ENCODE measurements at places on chromosomes 4 and X. TPM values are rescaled to one million over a fixed set of nuclear protein-coding genes. Genes with fewer than 3 reads are reported as not detected.
A peak's percentile ranks its signal among the peaks of the same experiment; 100 is the strongest.

GRCh38 chr4:54685810-54686209 lies 28.1 kb downstream of the KIT start:
- no peak for DNase-seq
- H3K27me3 ChIP-seq: no peaks in the 10 kb centered on the region
- no peak overlapping the region for H3K4me3 ChIP-seq
- H3K36me3 ChIP-seq: no peaks in the 10 kb centered on the region

DNA sequence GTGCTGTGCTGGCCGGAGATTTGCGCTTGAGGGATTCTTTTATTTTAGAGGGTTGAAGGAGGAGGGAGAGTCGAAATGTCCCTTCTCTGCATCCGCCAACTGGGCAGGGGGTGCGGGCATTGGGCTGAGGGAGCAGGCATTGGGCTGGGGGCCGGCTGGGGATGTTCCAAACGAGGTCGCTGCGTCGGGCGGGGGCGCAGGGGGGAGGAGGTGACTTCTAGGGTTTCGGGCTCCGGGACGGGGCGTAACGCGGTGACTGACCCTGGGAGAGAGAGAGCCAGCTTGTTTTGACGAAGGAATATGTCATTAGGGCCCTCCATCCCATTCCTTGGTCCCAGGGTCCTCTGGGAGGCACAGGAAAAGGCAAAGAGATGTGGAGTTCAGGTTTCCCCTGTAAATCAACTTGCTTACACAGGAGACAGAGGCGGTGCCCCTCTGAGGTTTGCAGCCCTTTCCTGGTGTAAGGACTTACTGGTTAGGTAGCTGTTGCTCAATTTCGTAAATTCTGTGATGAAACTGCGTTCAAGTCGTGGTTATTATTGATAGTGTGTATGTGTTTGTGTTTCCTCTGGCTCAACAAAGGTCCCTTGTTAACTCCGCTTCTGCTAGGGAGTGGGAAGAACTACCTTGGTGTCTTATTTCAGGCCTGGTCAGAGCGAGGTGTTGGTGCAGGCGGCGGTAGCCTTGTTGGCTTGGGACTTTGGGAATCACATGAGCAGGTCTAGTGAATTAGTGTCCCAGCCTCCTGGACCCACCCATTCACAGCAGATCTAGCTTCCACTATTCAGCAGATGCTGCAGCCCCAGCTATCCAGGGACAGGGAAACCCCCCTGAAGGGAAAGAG lies 716 bp downstream of the FHIP1A start:
- H3K36me3 ChIP-seq: no peaks in the 10 kb centered on the region
- H3K4me3 ChIP-seq: peak overlapping the region; percentile 74
- H3K4me1 ChIP-seq: peaks cover 24% of the 10 kb centered on the region
- peaks cover 48% of the 10 kb centered on the region for H3K27me3 ChIP-seq
- peak; percentile 11 for DNase-seq

GRCh38 chrX:371907-372306 lies 14.8 kb downstream of the PPP2R3B start:
- peak; percentile 53 for DNase-seq
- H3K36me3 ChIP-seq: peaks cover 12% of the 10 kb centered on the region
- peaks cover 36% of the 10 kb centered on the region for H3K4me1 ChIP-seq
- H3K27me3 ChIP-seq: peaks cover 33% of the 10 kb centered on the region
- peak overlapping the region; percentile 74 for H3K4me3 ChIP-seq

- no peak for DNase-seq
- H3K4me3 ChIP-seq: no peak overlapping the region
- no peaks in the 10 kb centered on the region for H3K36me3 ChIP-seq
- no peak overlapping the region for H3K27ac ChIP-seq
- H3K27me3 ChIP-seq: peaks cover 21% of the 10 kb centered on the region
- H3K4me1 ChIP-seq: no peaks in the 10 kb centered on the region
These were observed 145.0 kb downstream of the SOWAHB start for GRCh38 chr4:76752861-76753501.

GRCh38 chr4:145093638-145094037 lies 4.4 kb downstream of the ANAPC10 start:
- H3K4me1 ChIP-seq: peaks cover 37% of the 10 kb centered on the region
- peaks cover 51% of the 10 kb centered on the region for H3K36me3 ChIP-seq
- H3K27me3 ChIP-seq: no peaks in the 10 kb centered on the region
- no peak for DNase-seq
- H3K4me3 ChIP-seq: no peak overlapping the region

GRCh38 chr4:123466080-123466785 lies 69.6 kb downstream of the SPRY1 start:
- H3K27ac ChIP-seq: peak overlapping the region; percentile 64
- H3K4me3 ChIP-seq: no peak overlapping the region
- peaks cover 2% of the 10 kb centered on the region for H3K27me3 ChIP-seq
- peaks cover 14% of the 10 kb centered on the region for H3K4me1 ChIP-seq
- no peaks in the 10 kb centered on the region for H3K36me3 ChIP-seq

DNA sequence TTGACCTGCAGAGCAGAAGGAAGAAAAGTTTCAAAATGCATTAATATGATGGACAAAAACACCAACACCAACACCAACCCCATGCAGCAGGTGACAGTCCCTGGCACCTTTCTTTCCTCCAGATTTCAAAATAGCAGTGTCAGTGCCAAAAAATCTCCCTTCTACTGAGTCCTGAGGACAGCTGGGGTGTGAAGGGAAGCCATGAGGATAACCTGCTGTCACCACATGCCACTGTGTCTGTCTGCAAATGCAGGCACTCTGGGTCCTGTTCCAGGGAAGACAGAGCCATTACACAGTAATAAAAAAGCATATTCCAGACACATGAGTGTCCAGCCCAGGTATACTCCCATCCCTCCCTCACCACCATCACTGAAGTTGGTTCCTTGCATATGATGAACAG lies 187.5 kb downstream of the BMP15 start:
- DNase-seq: no peak
- H3K36me3 ChIP-seq: no peaks in the 10 kb centered on the region
- H3K27ac ChIP-seq: no peak overlapping the region
- no peaks in the 10 kb centered on the region for H3K27me3 ChIP-seq
- H3K4me3 ChIP-seq: no peak overlapping the region

DNA sequence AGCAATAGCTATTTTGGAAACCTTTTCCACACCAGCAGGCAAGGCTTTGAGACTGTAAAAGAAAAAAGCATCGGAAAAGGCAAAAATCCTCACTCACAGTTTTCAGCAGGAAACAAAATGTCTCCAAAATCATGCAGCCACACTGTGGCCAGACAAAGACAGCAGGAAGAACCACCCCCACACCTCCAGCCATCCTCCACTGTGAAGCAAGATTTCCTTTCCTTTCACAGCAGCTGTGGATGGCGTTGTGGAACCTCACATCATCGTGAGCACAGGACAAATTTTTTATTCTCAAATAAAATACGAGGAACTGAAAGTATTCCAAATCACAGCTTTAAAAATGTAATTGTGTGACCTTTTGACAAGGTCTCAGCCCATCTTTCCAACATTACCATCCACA lies 351.7 kb upstream of the NOCT start:
- no peak for DNase-seq
- no peaks in the 10 kb centered on the region for H3K36me3 ChIP-seq
- H3K27me3 ChIP-seq: peaks cover 4% of the 10 kb centered on the region

- no peaks in the 10 kb centered on the region for H3K4me1 ChIP-seq
- no peak overlapping the region for H3K4me3 ChIP-seq
- no peaks in the 10 kb centered on the region for H3K36me3 ChIP-seq
- H3K27ac ChIP-seq: no peak overlapping the region
- no peaks in the 10 kb centered on the region for H3K27me3 ChIP-seq
These were observed 2.5 kb upstream of the UGT2A3 start for GRCh38 chr4:68954126-68954525.

DNA sequence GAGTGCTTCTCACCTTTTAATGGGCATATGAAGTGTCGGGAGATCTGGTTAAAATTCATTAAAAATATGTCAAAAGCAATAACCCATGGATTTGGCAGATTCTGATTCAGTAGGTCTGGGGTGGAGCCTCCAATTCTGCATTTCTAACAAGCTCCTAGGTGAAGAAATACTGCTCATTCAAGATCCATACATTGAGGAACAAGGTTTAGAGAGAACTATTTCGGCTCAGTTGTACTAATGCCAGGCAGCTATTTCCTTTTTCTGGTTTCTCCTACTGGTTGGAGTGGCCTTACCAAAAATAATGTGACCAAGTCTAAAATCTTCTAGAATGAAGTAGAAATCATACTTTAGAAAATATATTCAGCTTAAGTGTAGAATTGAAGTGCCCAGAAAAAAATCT lies 117.5 kb downstream of the TSPAN7 start:
- peaks cover 5% of the 10 kb centered on the region for H3K27me3 ChIP-seq
- no peaks in the 10 kb centered on the region for H3K36me3 ChIP-seq
- no peak overlapping the region for H3K27ac ChIP-seq
- no peak for DNase-seq

- no peak for DNase-seq
- H3K36me3 ChIP-seq: no peaks in the 10 kb centered on the region
- no peaks in the 10 kb centered on the region for H3K4me1 ChIP-seq
- H3K4me3 ChIP-seq: no peak overlapping the region
These were observed 163.1 kb downstream of the PALLD start for GRCh38 chr4:168659741-168660465.

DNA sequence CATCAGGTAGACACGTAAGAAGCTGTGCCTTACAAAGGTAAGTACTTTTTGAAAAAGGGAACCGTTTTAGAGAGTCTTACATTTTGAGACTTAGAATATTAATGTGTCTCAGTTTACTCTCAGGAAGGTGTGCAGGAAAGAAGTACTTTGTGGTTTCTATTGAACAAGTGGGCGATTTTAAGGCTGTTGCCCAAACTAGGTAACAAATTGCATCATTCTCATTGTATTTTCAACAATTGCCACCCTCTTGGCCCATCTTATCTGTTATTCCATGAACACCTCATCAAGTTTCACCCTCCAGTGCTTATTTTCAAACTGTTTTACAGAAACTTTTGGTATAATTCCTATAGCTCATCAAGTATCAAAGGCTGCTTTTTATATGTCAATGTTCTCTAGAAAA lies 158.3 kb downstream of the SLC4A4 start:
- H3K36me3 ChIP-seq: no peaks in the 10 kb centered on the region
- DNase-seq: no peak
- no peak overlapping the region for H3K4me3 ChIP-seq
- H3K4me1 ChIP-seq: no peaks in the 10 kb centered on the region
- H3K27me3 ChIP-seq: no peaks in the 10 kb centered on the region
- no peak overlapping the region for H3K27ac ChIP-seq

GRCh38 chr4:2257361-2258081 lies 4.4 kb downstream of the MXD4 start:
- no peaks in the 10 kb centered on the region for H3K27me3 ChIP-seq
- no peak overlapping the region for H3K4me3 ChIP-seq
- DNase-seq: no peak

GRCh38 chr4:181388061-181388460 lies 855.1 kb upstream of the TENM3 start:
- no peaks in the 10 kb centered on the region for H3K4me1 ChIP-seq
- H3K27me3 ChIP-seq: no peaks in the 10 kb centered on the region
- DNase-seq: no peak

DNA sequence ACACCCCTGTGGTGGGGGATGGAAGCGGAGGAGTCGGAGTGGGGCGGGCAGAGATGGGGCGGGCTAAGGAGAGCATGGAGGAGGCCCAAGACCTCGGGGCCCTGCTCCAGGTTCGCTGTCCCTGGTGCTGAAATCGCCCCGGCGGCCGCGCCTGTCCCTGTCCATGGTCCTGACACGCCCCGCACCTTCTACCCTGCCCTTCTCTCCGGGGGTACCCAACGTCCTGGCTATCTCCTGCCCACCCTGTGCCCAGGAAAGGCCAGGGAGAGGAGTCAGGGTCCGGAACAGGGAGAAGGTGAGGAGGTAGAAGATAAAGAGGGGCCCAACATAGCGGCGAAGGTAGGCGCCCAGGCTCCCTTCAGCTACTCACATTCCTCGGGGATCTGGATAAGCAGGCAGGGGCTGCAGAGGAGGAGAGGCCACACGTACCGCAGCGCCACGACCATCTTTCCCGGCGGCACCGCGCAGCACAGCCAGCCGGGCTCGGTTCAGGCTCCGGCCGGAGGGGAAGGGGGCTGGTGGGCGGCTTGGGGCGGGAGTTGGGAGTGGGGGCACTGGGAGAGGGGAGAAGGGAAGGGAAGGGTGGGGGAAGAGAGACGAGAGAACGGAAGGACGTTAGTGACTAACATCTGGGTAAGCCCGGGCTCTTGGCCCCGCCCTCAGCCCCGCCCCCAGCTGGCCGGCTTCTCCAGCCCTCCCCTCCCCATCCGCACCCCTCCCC lies 10.4 kb downstream of the L1CAM start:
- no peak overlapping the region for H3K27ac ChIP-seq
- H3K4me3 ChIP-seq: no peak overlapping the region
- H3K36me3 ChIP-seq: no peaks in the 10 kb centered on the region
- H3K4me1 ChIP-seq: peaks cover 16% of the 10 kb centered on the region
- peaks cover 17% of the 10 kb centered on the region for H3K27me3 ChIP-seq

DNA sequence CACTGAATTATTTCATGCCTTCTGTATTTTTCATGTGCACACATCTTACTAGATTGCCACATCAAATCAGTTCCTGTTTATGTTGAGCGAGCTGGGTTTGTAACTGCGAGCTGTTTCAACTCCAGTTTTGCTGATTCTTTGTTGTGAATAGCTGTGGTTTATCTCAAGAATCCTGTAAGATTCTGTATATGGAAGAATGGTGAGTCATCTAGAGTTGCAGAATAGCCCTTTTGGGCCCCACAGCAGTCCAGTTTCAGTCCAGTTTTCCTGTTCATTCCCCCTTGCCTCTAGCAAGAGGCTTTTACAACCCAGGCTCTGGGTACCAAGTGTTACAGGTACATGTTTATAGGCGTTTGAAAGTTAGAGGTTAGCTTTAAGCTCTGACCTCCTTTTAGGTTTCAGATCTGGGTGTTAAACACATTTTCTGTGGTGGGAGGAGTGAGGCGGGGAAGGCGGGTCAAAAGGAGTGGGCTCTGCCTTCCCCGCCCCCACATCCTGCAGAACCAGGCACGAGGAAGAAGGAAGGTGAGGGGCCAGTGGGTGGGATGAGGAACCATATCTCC lies 32.7 kb downstream of the TBC1D14 start:
- no peaks in the 10 kb centered on the region for H3K27me3 ChIP-seq
- DNase-seq: peak; percentile 49
- H3K36me3 ChIP-seq: peaks cover 6% of the 10 kb centered on the region
- H3K27ac ChIP-seq: peak overlapping the region; percentile 68
- H3K4me3 ChIP-seq: peak overlapping the region; percentile 30
- H3K4me1 ChIP-seq: peaks cover 64% of the 10 kb centered on the region

DNA sequence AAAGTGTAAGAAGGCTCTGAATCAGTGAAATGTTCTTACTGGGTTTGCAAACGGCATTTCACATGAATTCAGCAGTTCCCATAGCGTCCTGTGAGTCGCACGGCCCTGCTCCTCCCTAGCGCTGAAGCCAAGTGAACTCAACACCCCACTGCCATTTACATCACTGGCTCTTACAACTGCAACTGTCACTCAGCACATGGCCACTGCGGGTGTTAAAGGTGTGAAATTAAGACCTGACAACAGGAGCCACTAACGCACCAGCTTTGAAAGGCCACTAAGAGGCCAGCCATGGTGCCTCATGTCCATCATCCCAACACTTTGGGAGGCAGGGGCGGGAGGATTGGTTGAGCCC lies 31.7 kb downstream of the RNF212 start:
- DNase-seq: peak; percentile 24
- H3K4me3 ChIP-seq: no peak overlapping the region
- no peak overlapping the region for H3K27ac ChIP-seq
- peaks cover 3% of the 10 kb centered on the region for H3K4me1 ChIP-seq
- peaks cover 16% of the 10 kb centered on the region for H3K27me3 ChIP-seq

The PTCHD1 gene
- not detected for total RNA-seq

The CFAP99 gene
- total RNA-seq: not detected

The CXXC4 gene
- not detected for total RNA-seq

The SOD3 gene
- total RNA-seq: not detected

The PPARGC1A gene
- not detected for total RNA-seq

The ASMT gene
- total RNA-seq: not detected

The LAMP2 gene
- total RNA-seq: 22.9 TPM

The CLGN gene
- 0.31 TPM for total RNA-seq

The MAGIX gene
- 0.87 TPM for total RNA-seq

The UGT2A3 gene
- total RNA-seq: not detected

Data from activated CD8-positive, alpha-beta T cell treated with anti-CD3 and anti-CD28 coated beads for 36 hours (primary cell).